ENCODE measurements at places on chromosomes 13 and 19. TPM values are rescaled to one million over a fixed set of nuclear protein-coding genes. Genes with fewer than 3 reads are reported as not detected.

CGB8 gene
- total RNA-seq, result not detected

GRCh38 chr13:38566519-38566918 is 120.4 kb upstream of the FREM2 start:
- no peaks in the 10 kb centered on the region for H3K36me3 ChIP-seq
- no peaks in the 10 kb centered on the region for H3K4me1 ChIP-seq
- H3K4me3 ChIP-seq, result no peak overlapping the region

- H3K36me3 ChIP-seq, result peaks cover 76% of the 10 kb centered on the region
- peak overlapping the region; percentile 45 for H3K27ac ChIP-seq
- peaks cover 53% of the 10 kb centered on the region for H3K4me1 ChIP-seq
- no peak for DNase-seq
- H3K4me3 ChIP-seq, result no peak overlapping the region
- H3K27me3 ChIP-seq, result no peaks in the 10 kb centered on the region
Measured at GRCh38 chr13:98450539-98451111, 126.3 kb downstream of the STK24 start.

DNA sequence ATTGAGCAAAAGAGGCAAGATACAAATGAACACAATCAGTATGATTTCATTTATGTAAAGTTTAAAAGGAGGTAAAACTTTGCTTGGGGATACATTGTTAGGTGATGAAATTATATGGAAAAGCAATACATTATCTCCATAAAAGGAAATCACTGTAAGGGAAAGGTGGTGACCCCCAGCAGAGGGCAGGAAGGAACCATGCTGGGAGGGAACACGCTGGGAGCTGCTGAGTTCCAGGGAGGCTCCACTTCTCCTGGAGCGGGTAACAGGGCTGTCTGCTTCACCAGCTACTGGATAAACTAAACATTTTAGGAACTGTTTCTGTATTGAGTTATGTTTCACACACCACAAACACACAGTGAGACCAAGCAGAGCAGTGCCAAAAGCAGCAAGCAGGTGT is 91.2 kb downstream of the KATNAL1 start:
- peaks cover 12% of the 10 kb centered on the region for H3K36me3 ChIP-seq
- H3K27ac ChIP-seq, result no peak overlapping the region
- no peak overlapping the region for H3K4me3 ChIP-seq
- no peaks in the 10 kb centered on the region for H3K27me3 ChIP-seq
- H3K4me1 ChIP-seq, result no peaks in the 10 kb centered on the region

DNA sequence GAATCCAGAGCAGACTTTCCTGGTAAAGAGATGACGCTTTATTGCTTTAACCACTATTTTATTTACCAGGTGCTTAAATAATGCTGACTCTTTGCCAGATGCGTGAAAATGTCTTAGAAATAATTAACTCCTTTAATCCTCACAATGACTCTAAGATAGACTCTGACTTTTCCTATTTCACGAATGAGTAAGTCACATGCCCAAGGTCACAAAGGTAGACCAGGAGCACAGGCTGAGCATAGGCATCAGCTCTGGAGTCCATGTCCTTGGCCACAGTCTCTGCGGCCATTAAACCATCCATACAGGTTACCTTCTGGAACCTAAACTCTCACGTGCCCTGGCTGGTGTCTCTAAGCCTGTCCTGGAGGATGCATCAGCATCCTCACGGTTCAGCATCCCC is 87.3 kb downstream of the ERCC5 start:
- no peaks in the 10 kb centered on the region for H3K36me3 ChIP-seq
- no peaks in the 10 kb centered on the region for H3K4me1 ChIP-seq
- no peak overlapping the region for H3K4me3 ChIP-seq
- no peak overlapping the region for H3K27ac ChIP-seq
